ENCODE measurements at places on chromosomes 4 and X. TPM values are rescaled to one million over a fixed set of nuclear protein-coding genes. Genes with fewer than 3 reads are reported as not detected.

The PLAC8 gene
- total RNA-seq, result not detected

The THAP9 gene
- total RNA-seq, result 4.5 TPM

The REELD1 gene
- total RNA-seq, result not detected

The LAMP2 gene
- 188 TPM for total RNA-seq

The SLC49A3 gene
- 15.5 TPM for total RNA-seq

The ZNF330 gene
- 34.4 TPM for total RNA-seq

The PABPC4L gene
- 0.17 TPM for total RNA-seq

The COX18 gene
- 31.9 TPM for total RNA-seq

The MGARP gene
- total RNA-seq, result 12.6 TPM

The CFAP99 gene
- not detected for total RNA-seq

The PROM1 gene
- total RNA-seq, result not detected

The SPANXC gene
- not detected for total RNA-seq

The RPS6KA6 gene
- total RNA-seq, result 3.1 TPM

The VCX3A gene
- total RNA-seq, result not detected

The GLRA2 gene
- total RNA-seq, result not detected

The KCTD8 gene
- under 0.01 TPM for total RNA-seq

The ZFX gene
- total RNA-seq, result 45.0 TPM

The SPANXD gene
- total RNA-seq, result not detected

The CABS1 gene
- not detected for total RNA-seq

The FAM120C gene
- total RNA-seq, result 6.0 TPM

The DMD gene
- total RNA-seq, result 3.9 TPM

The XAGE1A gene
- not detected for total RNA-seq

The IL1RAPL1 gene
- 1.9 TPM for total RNA-seq

The NWD2 gene
- not detected for total RNA-seq

The CLIC2 gene
- total RNA-seq, result 29.8 TPM

The SUPT20HL1 gene
- total RNA-seq, result 0.17 TPM

The SMIM43 gene
- total RNA-seq, result 6.6 TPM

The SATL1 gene
- total RNA-seq, result not detected

The SEPTIN11 gene
- total RNA-seq, result 404 TPM

The H2BW2 gene
- total RNA-seq, result not detected

The NDP gene
- total RNA-seq, result 0.17 TPM

The MAGEB4 gene
- not detected for total RNA-seq

The IL21 gene
- total RNA-seq, result not detected

The MAGEH1 gene
- total RNA-seq, result 34.2 TPM

The XAGE2 gene
- not detected for total RNA-seq

The LRIT3 gene
- total RNA-seq, result 0.15 TPM

The NFKB1 gene
- total RNA-seq, result 30.4 TPM

The WWC2 gene
- 22.7 TPM for total RNA-seq

The FGFRL1 gene
- total RNA-seq, result 12.5 TPM

The PGRMC2 gene
- total RNA-seq, result 20.2 TPM

The MCF2 gene
- total RNA-seq, result 0.15 TPM

The PDZD4 gene
- total RNA-seq, result 0.33 TPM

The ALAS2 gene
- not detected for total RNA-seq

The RHOXF2B gene
- total RNA-seq, result not detected

The EDNRA gene
- 6.9 TPM for total RNA-seq

The UGT2B11 gene
- not detected for total RNA-seq

The COL25A1 gene
- total RNA-seq, result 0.17 TPM

The SOWAHD gene
- total RNA-seq, result 0.17 TPM

The TLR2 gene
- total RNA-seq, result 0.58 TPM

The DKK2 gene
- 1.8 TPM for total RNA-seq

The LETM1 gene
- total RNA-seq, result 56.1 TPM

The RRH gene
- total RNA-seq, result 0.17 TPM

The SOD3 gene
- 42.3 TPM for total RNA-seq

The SFRP2 gene
- not detected for total RNA-seq

The TMEM271 gene
- total RNA-seq, result not detected

The HGFAC gene
- total RNA-seq, result not detected
